ENCODE measurements at places on chromosomes 7 and 10.

DNA sequence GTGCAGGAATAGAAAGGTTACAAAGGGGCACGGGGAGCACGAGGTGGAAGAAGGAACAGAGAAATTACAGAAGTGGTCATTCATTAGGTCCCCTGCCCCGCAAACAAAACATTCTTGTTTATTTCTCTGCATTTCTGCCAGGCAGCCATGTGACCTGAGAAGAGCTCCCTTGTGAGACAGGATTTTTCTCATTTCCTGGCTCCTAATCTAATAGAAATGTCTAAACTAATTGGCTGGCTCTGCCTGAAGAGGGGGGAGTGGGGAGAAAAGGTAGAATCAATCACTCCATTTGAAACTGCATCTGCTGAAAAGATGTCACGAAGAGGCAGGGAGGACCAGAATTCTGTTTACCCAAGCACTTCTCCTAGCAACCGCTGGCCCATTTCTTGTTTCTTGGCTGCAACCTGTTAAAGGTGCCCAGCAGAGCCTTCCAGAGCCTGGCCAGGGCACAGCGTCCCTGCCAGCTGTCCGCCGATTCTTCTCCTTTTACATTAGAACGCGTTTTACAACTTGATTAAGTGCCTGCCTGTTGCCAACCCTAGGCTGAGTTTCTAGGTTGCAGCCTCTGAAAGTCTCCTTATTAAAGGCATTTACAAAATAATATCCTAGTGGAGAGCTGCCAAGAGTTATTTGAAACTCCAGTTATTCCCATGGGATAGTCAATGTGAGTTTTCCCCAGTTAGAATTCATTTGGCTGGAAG lies 1227.6 kb downstream of the TYW1 start:
- DNase-seq, result no peak

GRCh38 chr10:79065091-79065551 lies 3.6 kb upstream of the ZMIZ1 start:
- no peak for DNase-seq

- DNase-seq, result no peak
Observed at GRCh38 chr10:103933557-103934121, 15.7 kb upstream of the STN1 start.

DNA sequence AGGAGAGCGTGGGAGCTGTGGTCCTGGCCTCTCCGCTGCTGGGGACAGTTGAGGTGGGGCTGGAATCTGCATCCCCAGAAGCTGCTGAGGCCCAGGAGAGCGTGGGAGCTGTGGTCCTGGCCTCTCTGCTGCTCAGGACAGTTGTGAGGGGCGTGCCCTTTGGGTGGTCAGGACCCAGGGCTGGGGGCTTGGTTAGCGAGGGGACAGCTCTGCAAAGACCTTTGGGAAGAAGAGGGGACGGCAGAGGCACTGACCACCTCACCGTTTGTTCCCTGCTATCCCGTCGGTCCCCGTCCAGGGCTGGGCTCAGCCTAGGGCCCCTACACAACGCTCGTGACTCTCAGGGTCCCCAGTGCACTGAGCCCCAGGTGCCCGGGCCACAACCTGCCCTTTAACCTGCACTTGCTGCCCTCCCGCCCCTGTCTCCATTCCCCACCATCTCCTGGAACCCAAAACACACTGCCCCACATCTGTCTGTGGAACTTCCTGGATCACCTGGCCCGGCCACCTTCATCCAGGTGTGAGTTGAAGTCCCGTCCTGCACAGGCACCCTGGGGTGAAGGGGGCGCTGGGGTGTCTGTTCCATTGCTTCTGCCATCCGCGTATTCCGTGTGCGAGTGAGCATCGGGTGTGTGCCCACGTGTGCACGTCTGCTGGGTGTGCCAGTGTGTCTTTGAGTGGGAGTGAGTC lies 14.1 kb downstream of the FOXL3 start:
- DNase-seq, result no peak

- no peak for DNase-seq
Observed at GRCh38 chr10:69649786-69650550, 19.9 kb downstream of the FAM241B start.

DNA sequence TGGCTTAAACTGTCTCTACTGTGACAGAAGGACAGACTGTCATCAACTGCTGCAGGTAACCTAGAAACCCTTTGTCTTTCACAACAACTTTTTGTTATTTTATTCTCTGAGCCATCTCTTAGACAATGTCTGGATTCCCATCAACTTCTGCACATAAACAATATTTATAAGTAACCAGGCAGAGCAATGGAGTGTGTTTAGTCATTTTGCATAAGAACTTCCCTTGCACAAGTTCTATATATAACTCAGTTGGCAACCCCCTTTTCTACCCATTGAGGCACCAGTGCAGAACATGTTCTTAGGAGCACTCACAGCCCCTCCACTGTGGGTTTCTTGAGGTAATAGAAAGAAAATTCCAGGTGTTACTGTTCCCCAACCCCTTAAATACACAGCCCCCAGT lies 65.0 kb upstream of the IL6 start:
- DNase-seq, result peak; percentile 44

GRCh38 chr10:131656431-131656841 lies 244.4 kb upstream of the PPP2R2D start:
- DNase-seq, result no peak

DNA sequence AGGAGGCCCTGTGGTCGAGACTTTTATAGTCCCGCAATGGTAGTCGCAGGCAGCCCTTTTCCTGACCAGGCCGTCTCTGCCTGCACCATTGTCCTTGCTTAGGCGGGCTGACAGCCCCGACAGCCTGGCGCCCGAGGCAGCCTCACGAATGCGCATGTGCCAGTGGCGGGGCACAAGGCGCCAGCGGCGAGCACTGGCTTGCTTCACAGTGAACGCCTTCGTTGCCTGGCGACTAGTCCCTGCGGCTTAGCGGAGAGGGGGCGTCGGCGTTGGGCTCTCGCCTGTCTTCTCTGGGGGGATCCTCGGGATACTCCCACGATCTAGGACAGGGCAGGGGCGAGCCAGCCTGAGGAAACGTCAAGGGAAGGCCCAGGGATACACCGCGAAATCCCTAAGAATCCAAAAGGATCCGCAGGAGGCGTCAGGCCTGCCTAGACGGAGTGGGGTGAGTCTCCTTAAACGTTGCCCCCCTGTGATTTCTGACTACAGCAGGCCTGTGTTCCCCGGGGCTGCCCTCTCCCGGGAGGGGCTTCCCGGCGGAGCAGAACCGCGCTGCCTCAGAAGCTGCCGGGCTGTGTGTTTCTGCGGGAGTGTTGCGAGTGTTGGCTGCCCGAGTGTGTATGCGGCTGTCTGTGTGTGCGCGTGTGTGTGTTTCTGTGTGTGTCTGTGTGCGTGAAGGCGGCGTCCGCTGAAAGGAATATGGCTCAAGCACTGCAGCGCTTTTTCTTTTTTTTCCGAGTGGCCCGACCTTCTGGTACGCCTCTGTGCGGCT lies 20.5 kb upstream of the ZNF273 start:
- DNase-seq, result no peak

DNA sequence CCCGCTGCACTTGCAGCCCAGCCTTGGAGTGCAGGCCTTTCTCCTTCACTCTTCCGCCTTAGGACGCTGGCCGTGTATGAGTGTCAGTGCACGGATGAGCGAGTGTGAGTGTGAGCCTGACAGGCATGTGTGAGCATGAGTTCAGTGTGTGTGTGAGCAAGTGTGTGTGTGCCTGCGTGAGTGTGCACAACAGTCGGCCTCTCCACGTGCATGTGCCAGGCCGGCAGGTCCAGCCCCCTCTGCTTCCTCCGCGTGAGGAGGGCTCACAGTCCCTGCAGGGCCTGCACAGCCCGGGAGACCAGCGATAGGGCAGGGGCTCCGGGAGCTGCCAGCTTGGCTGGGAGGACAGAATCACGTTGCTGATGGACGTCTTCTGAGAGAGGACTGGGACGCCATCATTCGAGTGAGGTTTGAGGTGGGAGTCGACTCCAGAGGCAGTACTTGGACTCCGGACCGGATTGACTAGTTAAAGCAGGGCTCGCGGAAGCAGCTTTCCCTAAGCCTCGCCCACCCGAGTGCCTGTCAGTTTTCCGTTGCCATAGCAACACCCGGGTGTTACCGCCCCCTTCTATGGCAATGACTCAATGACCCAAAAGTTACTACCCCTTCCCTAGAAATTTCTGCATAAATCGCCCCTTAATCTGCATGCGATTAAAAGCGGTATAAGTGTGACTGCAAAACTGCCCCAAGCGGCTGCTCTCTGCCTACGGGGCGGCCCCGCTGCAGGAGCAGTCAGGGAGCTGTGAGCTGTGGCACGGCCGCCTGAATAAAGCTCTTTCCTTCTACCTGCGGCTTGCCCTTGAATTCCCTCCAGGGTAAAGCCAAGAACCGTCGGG lies 19.6 kb upstream of the CFAP46 start:
- DNase-seq, result peak; percentile 46

GRCh38 chr10:110600487-110601101 lies 33.1 kb downstream of the SMC3 start:
- DNase-seq, result no peak

DNA sequence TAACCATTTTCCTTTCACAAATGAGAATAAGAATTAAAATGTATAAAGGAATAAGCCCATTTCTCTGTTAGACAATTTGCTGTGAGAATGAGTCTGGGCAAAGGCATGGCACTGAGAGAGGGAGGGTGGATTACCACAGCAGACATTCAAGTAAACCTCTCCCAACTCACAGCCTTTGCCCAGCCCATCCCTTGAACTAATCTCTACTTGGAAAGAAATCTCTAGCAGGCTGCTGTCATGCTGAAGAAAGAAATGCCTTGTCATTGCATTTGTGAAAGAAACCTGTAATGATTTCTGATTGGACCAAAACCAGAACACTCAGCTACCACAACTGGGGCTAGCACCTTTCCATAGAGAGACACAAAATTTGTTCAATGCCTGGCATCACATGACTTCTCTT lies 39.2 kb downstream of the CH25H start:
- DNase-seq, result no peak

GRCh38 chr7:141586878-141587277 lies 35.7 kb downstream of the AGK start:
- DNase-seq, result no peak

DNA sequence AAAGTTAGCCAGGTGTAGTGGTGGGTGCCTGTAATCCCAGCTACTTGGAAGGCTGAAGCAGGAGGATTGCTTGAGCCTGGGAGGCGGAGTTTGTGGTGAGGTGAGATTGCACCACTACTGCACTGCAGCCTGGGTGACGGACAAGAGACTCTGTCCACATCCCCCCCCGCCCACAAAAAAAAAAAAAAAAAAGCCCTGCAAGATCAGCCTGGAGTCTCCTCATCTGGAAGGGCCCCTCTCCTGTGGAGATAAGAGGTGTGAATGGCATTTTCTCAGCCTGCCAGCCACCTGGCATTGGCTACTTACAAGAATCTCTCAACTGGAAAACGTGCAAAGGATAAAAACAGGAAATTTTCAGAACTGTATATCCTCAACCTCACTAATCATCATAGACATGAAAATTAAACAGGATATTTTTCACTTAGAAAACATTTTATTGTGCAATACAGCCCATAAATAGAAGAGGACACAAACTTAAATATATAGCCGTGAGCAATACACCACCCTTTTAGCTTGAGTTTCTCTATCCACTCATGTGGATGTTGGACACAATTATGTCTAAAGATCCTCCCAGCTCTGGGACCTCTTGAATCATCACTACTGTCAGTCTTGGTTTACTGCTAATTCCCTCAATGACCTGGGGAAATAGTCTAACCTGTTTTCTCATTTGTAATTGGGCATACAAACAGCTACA lies 11.3 kb upstream of the TSPAN15 start:
- no peak for DNase-seq
